ENCODE measurements at places on chromosomes 1 and 21.
A peak's percentile ranks its signal among the peaks of the same experiment; 100 is the strongest.

DNA sequence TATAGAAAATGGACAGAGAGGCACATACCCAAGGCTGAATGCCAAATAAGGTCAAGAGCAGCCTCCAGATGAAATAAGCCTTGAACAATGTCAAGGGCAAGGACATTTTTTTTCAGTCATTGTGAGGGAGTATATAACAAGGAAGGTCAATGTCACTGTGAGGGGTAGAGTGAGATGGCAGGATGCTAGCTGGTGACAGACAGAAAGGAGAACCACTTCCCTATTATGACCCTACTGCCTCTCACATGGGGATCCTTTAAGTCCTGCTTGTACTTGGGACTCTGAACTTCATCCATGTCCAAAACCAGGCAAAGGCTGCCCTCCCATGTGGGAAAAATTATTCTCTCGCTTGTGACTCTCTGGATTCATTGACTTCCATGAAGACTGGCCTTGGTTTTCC, 119.5 kb upstream of the COA6 start:
- no peak for DNase-seq

DNA sequence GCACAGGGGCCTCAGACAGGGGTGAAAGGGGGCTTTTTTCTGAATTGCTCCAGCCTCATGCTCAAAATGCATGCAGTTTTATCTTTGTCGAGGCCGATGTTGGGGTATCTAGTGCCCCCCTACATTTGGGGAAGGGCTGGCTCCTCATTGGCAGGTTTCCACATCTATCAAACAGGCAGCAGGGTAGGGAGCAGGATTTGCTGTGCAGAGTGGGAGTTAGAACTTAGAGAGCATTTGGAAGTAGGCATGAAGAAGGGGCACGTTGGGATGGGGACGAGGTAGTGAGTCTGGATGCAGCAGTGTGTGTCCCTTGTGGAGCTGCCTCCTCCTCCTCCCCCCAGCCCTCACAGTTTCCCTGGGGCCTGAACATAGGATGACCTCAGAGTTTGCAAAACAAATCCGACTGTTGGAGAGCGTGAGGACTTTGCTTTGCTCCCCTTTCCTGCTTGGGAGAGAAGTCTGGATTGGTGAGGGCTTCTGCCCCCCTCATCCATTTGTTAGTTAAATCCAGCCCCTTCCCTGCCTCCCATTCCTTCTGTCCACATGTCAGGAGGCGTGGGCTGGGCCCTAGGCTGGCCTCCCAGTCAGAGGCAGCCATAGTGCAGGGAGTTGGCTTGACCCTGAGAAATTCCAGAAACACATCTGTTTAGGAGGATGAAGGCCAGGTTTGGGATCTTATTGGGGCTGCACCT, 36.9 kb upstream of the GPR37L1 start:
- no peak for DNase-seq

DNA sequence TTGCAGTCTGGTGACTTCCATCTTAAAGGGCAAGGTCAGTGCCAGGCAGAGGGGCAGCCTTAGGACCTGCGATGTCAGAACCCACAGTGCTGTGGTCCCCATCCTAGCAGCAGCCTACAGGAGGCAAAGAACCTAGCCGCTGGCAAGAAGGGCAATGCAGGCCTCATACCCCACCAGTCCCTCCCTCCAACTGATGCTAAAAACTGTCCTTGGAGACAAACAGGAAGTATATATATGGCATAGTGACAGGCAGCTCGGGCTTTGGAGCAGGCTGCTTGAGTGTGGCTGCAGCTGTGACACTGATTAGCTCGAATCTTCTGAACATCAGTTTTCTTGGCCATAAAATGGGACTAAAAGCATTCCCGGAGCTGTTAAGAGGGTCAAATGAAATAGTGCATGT, 156.0 kb upstream of the VAMP3 start:
- DNase-seq: no peak

DNA sequence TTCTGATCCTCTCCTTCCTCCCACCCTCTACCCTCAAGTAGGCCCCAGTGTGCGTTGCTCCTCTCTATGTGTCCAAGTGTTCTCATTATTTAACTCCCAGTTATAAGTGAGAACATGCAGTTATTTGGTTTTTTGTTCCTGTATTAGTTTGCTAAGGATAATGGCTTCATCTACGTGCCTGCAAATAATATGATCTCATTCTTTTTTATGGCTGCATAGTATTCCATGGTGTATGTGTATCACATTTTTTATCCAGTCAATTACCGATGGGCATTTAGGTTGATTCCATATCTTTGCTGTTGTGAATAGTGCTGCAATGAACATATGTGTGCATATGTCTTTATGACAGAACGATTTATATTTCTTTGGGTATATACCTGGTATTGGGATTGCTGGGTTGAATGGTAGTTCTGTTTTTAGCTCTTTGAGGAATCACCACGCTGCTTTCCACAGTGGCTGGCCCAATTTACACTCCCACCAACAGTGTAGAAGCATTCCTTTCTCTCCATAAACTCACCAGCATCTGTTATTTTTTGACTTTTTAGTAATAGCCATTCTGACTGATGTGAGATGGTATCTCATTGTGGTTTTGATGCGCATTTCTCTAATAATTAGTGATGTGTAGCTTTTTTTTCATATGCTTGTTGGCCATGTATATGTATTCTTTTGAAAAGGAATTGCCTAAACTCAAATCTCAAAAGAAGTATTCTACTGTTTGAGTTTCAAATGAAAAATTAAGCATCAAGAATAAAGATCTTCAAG, 116.9 kb downstream of the ETS2 start:
- DNase-seq: no peak

GRCh38 chr1:88873737-88874349, 17.5 kb downstream of the GTF2B start:
- no peak for DNase-seq

- DNase-seq: no peak
Observed at GRCh38 chr1:155698382-155699038, 9.6 kb downstream of the DAP3 start.

GRCh38 chr1:11617314-11617713, 36.9 kb downstream of the FBXO2 start:
- DNase-seq: no peak

- peak; percentile 79 for DNase-seq
Observed at GRCh38 chr1:186681801-186682200, 1.6 kb upstream of the PTGS2 start.

- DNase-seq: peak; percentile 48
Observed at GRCh38 chr1:151165281-151165737, 393 bp downstream of the LYSMD1 start.

- no peak for DNase-seq
Observed at GRCh38 chr1:212119397-212119837, 83.9 kb downstream of the DTL start.

- peak; percentile 95 for DNase-seq
Observed at GRCh38 chr1:8873506-8874229, 4.8 kb downstream of the ENO1 start.

GRCh38 chr1:112359961-112360767, 35.9 kb upstream of the CTTNBP2NL start:
- DNase-seq: peak; percentile 79

- DNase-seq: no peak
Observed at GRCh38 chr1:4970532-4970931, 316.1 kb downstream of the AJAP1 start.

DNA sequence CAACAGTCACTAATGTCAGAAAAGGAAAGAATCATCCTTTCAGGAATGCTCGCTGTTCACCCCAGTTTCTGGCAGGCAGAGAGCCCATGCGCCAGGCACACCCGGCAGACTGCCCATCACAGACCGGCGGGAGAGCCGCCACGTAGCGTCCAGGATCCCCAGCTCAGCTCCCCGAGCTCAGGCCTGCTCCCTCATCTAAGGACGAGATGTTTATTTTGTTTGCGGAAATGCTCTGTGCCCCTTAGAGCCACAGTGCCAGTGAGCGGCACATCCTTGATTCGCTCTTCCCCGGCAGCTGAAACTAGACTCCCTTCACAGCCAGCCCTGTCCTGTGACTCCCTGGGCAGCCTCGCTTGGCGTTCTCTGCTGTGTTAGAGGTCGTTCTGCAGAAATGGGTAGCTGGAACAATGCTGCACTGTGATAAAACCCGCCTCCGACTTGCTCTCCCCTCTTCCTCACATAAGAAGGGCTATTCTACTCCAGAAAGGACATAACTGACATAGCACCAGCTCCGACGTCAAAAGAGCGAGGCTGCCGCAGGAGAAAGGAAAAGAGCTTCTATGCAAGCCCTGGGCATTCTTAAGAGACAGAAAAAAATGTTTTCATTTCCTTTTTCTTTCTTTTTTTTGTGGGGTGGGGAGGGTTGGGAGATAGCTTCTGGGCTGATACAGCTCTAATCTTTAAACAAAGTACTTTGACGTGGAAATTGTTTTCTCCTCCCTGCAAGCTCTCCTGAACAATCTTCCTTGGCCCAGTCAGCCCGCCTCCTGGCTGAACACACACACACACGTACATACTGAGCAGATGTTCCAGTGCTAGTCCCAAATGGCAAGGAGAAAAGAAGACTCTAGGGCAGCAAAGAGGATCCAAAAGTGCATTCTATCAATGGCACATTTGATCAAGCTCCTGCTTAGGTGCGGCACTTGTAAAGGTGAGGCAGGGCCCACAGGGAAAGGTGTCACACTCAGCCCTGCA, 37.2 kb downstream of the MRAP start:
- DNase-seq: no peak

DNA sequence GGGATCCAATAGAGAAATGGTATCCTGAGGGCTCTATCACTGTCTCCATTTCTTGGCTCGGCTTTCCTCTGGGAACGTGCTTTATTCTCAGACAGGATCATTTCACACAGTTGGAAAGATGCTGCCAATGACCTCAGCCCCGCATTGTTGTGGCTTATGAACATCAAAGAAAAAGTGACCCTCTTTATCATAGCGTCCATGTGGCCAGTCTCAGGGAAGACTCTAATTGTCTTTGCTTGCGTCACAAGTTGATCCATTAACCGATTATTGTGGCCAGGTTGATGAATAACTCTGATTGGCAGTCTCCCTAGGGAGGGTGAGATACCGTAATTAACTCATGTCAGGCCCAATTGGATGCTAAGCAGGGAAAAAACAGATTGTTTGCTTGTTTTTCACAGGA, 10.4 kb upstream of the TMEM9 start:
- no peak for DNase-seq

- DNase-seq: no peak
Observed at GRCh38 chr1:119081700-119082099, 58.8 kb downstream of the WARS2 start.

GRCh38 chr1:32201011-32201855, 838 bp downstream of the CCDC28B start:
- DNase-seq: no peak

DNA sequence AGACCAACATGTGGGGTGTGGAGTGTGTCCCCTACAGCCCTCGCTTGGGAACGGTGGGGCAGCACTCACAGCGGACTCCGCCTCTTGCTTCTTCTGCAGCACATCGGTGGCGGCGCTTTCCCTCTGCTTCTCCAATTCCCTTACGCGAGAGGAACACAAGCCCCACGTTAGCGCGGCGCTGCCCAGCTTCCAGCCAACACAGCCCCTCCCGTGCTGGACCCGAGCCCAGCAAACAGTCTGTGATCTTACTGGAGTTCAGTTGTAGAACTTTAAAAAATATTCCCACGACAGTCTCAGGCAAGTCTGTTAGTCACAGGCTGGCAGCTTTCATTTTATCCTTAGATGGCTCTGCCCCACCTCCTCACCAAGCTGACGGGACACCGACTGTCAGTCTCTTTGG, 13.6 kb downstream of the THAP3 start:
- peak; percentile 48 for DNase-seq

- no peak for DNase-seq
Observed at GRCh38 chr1:84434801-84435549, 36.7 kb downstream of the DNASE2B start.

GRCh38 chr1:44632598-44632997, 41.7 kb downstream of the TMEM53 start:
- no peak for DNase-seq

DNA sequence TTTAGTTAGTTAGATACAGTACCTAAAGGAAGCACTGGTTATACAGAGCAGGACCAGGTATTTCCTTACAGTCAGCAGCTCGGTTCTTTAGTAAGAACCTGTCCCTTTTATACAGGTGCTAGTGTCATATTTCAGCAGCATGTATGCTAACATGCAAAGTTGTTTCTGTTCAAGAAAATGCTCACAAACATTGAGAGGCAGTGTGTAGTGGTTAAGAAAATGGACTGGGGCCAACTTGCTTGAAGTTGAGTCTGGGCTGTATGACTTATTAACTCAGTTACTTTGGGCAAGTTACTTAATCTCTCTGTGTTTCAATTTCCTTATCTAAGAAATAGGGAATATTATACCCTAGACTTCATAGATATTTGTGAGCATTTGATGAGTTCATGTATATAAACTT, 31.1 kb downstream of the AK4 start:
- DNase-seq: no peak

DNA sequence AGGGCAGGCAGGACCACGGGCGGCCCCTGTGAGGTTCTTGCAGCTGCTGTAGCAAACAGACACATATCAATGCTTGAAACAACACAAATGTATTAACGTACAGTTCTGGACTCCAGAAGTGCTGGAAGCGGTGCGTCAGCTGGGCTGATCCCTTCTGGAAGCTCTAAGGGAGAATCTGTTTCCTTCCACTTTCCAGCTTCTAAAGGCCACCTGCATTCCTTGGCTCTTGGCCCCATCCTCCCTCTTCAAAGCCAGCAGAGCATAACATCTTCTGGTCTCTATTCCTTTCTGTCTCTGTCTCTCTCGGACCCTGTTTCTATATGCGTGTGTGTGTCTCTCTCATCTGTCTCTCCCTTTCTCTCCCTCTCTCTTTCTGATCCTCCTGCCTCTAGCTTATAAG, 102.3 kb downstream of the SPSB1 start:
- DNase-seq: no peak

DNA sequence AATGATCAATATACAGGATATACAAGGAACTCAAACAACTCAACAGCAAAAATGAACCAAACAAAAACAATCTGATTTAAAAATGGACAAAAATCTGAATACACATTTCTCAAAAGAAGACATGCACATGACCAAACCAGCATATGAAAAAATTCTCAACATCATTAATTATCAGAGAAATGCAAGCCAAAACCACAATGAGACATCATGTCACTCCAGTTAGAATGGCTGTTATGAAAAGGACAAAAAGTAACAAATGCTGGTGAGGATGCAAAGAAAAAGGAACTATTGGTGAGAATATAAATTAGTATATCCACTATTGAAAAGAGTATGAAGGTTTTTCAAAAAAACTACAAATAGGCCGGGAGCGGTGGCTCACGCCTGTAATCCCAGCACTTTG, 42.0 kb downstream of the FCRL3 start:
- no peak for DNase-seq

DNA sequence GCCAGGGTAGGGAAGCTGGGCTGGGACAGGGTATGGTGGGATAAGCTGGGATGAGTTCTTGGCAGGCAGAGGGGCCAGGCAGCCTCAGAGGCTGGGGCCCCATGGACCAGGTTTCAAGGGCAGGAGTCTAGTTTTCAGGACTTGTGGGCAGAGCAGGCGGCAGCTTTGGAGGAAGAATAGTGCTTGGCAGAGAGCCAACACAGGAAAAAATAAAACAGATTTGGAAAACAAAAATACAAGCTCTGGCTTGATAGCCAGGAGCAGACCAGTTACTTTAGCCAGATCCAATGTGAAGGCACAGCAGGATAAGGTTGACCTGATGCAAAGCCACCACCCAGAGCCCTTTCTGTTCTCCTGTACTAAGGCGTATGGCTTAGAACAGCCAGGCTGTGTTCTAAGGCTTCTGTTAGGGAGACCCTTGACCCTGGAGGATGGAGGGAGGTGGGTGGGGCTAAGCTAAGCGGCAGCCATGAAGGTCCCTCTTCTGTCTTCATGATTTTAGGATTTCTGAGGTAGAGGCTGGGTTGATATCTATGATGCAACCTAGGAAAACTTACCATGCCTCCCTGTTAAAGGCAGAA, 5.5 kb downstream of the TRAF5 start:
- DNase-seq: no peak

GRCh38 chr1:220565670-220566069, 37.7 kb downstream of the MARK1 start:
- DNase-seq: no peak
